ENCODE measurements at places on chromosomes 4 and X.

GRCh38 chrX:131923614-131924250 lies 99.4 kb upstream of the STK26 start:
- DNase-seq: no peak

DNA sequence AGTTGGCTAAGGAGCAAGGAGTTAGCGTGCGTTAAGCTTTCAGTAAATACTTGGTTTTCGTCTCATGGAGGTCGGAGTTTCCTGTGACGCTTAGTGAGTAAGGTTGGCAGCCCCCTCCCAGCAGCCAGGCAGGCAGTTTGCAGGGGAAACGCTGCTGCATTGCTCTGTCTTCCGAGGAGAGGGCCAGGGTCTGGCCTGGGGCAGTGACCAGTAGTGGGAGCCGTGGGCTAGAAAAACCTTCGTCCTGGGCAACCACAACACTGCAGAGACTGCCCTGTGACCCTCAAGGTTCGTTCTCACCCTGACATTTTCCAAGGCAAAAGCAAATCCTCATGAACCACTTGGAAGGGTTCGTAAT lies 432 bp downstream of the TMEM175 start:
- DNase-seq: no peak

- no peak for DNase-seq
These were observed 5.1 kb upstream of the SLC10A3 start for GRCh38 chrX:154495472-154495922.

- DNase-seq: no peak
These were observed 199.2 kb downstream of the MAB21L2 start for GRCh38 chr4:150781191-150781590.

DNA sequence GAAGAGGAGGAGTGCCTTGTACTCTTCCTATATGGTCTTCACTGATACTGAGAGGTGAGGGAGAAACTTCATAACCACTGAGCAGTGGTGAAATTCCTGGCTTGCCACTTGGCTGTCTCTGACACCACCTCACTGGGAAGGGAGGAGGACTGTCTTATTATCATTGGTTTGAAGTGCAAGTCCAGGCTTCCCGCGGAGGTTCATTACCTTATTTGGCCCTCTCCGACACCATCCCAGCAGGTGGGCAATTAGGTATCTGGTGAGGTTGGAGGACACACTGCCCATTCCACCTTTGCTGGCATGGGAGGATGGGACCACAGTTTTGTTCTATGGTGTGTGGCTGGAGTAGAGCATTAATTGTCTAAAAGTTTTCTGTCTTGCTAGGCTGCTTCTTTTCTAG lies 206.1 kb downstream of the LHFPL1 start:
- DNase-seq: no peak

- no peak for DNase-seq
These were observed 17.7 kb downstream of the CD99L2 start for GRCh38 chrX:150880808-150881165.

- DNase-seq: no peak
These were observed 1.1 kb upstream of the DKK2 start for GRCh38 chr4:107037199-107037584.

- no peak for DNase-seq
These were observed 251.5 kb upstream of the RASGEF1B start for GRCh38 chr4:81723019-81723884.

GRCh38 chr4:54440394-54441136 lies 211.5 kb downstream of the PDGFRA start:
- no peak for DNase-seq

DNA sequence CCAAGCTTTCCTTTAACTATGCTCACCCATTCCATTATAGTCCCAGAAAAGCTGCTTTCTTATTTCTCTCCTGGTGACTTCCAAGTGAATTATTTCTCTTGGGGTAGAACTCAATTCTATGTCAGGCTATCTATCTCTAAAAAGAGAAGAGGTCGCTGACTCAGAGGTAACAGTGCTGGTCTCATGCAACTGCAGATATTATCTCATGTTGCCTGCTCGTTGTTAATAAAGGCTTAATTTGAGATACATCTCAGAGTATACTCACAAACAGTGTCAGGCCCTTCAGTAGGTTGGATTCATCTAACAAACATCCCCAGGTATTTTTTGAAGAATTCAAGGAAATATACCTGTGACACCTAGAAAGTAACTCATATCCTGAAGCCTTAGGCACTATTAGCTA lies 2.7 kb downstream of the TMEM154 start:
- DNase-seq: no peak

GRCh38 chrX:136920001-136920400 lies 39.5 kb upstream of the RBMX start:
- DNase-seq: no peak

Measured in SIG-M5 (cell line).